AG10803 (cell line): ENCODE measurements at places on chromosomes 6 and 20.

DNA sequence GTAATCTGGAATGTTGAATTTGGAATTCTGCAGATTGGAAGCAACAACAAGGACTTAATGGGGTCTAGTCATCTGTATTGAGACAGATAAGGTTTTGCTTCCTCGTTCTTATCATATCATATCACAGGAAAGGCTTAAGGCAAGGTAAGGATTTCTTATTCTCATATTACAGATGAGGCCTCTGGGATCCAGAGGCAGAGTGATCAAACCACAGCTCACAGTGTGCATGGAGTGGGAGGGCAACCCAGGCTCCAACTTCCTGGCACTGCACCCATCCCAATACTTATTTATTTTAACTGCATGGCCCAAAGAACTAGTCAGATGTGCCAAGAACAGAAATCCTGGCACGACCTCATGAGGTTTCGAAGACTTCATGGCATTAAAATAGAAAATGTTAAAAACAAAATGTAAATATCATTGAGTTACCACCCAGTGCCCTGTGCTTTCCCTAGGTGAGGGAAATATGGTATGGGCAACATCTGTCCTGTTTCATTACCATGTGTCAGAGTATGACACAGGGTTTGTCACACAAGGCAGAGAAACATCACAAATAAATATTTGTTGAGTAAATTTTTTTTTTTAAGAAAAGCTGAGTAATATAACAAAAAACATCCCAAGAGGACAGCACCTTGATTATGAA, 191.9 kb downstream of the ISM1 start:
- DNase-seq = no peak

- no peak for DNase-seq
Observed at GRCh38 chr6:125285353-125285752, 16.4 kb downstream of the HDDC2 start.

- no peak for DNase-seq
Observed at GRCh38 chr6:110653381-110653780, 161.9 kb downstream of the CDK19 start.

- no peak for DNase-seq
Observed at GRCh38 chr6:7235712-7236305, 77.2 kb downstream of the SSR1 start.

- no peak for DNase-seq
Observed at GRCh38 chr6:122651604-122652003, 41.4 kb downstream of the PKIB start.

- DNase-seq = no peak
Observed at GRCh38 chr6:134873500-134874388, 76.2 kb downstream of the ALDH8A1 start.

GRCh38 chr6:36655085-36655724, 23.3 kb upstream of the CDKN1A start:
- no peak for DNase-seq

GRCh38 chr6:135114355-135115145, 59.9 kb upstream of the HBS1L start:
- DNase-seq = no peak

DNA sequence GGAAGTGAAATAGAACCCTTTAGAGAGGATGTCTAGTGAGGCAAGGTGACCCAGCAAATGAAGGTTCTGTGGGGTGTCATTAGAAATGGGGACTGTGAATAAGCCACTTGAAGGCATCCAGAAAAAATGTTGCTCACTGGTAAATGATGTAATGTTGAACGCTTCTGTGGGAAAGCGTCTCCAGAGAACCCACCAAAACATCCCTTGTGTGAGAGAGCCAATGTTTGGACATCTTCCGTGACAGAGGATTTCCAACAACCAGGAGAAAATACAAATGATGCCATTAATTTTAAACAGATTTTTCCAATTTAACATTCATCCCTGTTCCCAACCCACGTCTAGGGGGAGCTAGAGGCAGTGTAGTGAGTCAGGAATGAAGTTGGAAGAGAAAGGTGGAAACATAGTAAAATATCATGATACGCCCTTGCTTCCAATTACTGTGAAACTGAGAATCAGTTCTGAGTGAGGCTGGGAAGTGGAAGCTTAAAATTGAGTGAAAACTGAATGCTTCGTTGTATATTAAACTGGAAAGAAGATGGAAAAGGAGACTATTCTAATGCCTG, 584.2 kb downstream of the CD109 start:
- DNase-seq = peak; percentile 88

DNA sequence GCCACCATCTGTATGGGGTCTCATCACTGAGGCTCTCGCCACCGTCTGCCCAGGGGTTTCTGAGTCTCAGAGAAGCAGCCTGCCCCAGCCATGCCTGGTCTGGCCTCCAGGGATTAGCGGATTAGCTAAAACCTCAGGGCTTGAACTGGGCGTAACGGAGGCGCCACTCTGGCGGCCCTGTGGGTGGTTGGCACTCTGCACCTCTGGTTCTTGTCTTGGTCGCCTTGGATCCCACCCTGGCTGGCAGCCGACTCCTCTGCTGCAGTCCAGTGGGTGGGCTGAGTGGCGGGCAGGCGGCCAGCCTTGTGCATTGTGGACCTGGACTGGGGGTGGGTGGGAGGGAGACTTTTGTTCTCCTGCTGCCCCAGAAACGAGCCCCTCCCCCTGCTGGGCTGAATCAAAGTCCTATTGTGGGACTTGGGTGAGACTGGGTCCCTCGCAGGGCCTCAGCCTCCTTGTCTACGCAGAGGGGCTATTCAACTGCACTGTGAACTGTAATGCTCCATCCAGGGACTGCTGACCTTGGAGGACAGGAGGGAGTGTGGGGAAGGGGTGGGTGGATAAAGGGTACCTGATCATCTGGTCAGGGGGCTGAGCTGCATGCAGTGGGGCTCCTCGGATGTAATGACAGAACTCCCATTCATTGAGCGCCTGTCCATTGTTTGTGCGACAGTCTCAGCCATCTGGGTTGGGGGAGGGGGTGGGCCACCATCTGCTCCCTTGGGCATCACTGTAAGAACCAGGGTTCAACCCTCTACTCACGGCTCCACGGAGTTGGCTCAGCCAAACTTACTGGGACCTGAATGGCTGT, 23.9 kb downstream of the SUN5 start:
- DNase-seq = no peak

DNA sequence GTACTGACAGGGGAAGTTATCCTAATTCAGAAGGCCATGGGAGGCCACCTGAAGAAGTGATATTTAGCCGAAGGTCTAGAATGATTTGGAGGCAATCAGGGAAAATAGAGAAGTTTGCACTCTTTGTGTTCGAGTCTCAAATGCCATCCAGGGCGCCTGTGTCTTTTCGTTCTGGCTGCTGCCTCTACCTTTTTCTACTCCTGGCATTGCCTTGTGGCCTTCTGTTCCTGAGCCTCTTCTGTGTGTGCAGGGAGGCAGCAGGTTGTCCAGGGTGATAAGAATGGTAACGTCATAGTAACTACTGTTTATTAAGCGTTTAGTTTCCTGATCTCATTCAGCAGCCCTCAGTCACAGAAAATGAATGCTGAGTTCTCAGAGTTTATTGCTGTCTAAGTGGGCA, 252.1 kb downstream of the FARS2 start:
- no peak for DNase-seq

GRCh38 chr6:170378502-170378901, 71.9 kb downstream of the FAM120B start:
- no peak for DNase-seq

GRCh38 chr6:71181565-71181964, 107.0 kb upstream of the OGFRL1 start:
- DNase-seq = peak; percentile 94

DNA sequence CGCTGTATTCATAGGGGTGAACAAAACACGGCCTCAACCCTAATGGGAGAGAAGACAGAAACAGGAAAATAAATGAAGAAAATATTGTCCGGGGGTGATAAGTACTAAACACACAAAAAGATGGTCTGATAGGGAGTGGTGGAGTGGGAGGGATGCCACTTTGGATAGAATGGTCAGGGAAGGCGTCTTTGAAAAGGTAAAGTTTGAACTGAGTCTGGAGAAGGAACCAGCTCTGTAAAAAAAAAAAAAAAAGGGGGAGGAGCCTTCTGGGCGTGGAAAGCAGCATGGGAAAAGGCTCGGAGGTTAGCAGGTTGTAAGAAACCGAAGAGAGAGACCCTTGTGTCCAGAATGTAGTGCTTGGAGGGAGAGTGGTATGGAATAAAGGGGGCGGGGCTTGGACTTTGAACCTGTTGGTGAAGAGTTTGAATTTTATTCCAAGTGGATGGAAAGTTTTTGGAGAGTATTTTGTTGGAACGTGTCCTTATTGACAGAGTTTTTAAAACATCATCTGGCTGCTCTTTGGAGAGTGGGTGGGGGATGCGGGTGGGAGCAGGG, 1.8 kb downstream of the CHMP4B start:
- DNase-seq = no peak

DNA sequence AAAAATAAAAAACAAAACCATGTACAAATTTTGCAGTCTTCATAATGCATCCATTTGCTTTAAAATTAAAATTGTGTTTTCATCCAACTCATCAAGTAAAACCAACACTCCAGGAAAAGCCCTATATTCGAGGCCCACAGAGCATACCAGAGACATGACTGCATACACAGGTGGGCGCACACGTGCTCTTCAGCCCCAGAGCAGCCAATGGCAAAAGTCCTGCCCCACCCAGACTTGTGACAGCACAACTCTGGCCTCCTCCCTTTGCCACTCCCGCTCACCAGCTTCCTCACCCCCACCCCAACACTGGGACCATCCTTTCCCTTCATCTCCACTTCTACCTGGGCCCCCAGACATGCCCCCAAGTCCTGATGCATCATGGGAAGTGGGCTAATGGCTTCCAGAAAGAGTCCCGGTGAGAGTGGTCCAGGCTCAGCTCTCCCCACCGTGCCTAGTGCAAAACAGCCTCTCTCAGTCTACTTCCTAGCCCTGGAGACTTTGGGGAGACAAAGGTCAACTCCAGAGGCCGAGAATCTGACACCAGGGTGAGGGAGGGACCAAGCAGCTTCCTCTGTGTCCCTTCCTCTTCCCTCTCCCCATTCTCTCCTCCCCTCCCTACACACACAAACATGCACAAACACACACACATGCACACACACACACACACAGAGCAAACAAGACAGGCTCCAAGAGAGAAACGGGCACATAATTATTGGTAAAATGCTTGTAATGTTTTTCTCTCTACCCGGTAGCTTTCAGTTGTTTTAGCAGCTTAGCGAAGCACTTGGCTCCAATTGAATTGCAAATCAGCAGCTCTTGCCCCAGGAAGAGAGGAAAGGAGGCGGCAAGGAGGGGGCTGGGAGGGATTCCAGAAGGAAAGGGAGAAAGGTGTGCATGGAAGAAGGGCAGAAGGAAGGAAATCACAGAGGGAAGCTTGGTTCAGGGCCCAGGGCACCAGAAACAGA, 14.3 kb downstream of the GRM4 start:
- no peak for DNase-seq

GRCh38 chr6:40425192-40425919, 161.8 kb downstream of the LRFN2 start:
- DNase-seq = no peak

GRCh38 chr6:104589940-104590339, 269.8 kb downstream of the HACE1 start:
- no peak for DNase-seq

DNA sequence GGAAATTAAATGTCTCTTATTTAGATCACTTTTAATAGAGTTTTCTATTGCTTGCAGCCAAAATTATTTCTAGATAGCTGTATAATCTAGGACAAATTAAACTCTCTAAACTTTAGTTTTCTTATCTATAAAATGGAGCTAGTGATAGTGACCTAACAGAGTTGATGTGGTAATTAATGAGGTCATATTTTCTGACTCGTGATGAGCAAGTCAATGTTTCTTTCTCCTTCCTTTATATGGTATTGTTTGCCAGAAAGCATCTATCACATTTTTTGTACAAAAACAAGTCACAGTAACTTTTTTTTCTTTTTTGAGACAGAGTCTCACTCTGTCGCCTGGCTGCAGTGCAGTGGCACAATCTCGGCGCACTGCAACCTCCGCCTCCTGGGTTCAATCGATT, 267.7 kb downstream of the FARS2 start:
- DNase-seq = no peak

DNA sequence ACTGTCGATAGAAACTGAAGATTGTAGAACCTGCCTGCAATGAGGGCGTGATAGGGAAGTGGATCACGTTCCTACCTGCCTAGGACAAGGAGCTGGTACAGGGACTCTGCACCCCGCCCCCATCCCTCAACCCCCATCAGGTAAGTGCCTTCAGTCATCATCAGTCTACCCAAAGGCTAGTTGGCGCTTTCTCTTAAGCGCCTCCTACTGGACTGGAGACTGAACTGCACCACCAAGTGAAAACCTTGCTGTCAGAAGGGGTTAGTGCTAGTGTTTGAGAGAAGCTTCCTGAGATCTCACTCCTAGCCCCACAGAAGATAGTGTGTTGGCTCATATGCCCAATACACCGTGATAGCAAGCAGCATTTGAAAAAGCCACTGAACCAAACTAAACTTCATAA, 706.5 kb upstream of the MAN1A1 start:
- DNase-seq = no peak

DNA sequence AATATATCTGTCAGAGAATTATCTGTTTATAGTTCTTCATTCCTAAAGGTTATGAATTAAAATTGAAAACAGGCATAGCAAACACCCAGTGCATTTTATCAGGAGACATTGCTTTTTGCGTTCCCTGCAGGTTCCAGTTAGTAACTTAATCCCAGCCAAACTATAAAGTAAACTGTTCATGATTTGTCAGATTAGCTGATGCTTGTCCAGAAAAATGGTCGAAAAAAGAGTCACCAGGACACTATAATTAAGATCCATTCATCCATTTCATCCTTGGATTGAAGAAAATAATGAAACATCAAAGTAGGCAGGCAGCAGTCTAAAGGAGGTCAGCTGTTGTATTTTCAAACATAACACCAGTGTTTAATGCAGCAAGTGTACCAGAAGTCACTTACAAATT, 75.9 kb downstream of the EPHA7 start:
- DNase-seq = no peak

DNA sequence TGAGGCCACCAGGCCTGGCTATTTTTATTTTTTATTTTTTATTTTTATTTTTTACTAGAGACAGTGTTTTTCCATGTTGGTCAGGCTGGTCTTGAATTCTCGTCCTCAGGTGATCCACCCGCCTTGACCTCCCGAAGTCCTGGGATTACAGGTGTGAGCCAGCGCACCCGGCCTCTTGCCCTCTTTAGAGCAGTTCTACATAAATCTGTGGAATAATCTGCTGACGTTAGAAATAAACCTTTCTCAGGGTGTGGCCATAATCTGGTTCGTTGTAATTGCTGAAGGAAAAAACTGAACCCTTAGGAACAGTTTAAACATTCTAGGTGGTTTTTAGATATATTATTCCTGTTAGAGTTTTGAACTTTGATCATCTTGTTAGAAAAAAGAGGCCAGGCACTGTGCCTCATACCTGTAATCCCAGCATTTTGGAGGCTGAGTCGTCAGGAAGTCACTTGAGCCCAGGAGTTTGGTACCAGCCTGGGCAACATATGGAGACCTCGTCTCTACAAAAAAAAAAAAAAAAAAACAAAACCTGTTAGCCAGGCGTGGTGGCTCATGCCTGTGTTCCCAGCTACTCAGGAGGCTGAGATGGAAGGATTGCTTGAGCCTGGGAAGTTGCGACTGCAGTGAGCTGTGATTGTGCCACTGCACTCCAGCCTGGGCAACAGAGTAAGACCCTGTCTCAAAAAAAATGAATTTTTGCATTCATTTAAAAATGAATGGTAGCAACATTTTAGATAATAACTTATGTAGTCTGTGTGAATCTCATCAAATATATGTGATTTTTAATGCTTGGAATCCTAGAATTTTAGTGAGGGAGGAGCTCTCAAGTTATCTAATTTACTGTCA, 24.2 kb downstream of the ASXL1 start:
- DNase-seq = no peak
